ENCODE measurements at places on chromosomes 6 and 20. TPM values are rescaled to one million over a fixed set of nuclear protein-coding genes. Genes with fewer than 3 reads are reported as not detected.

GRCh38 chr6:111113336-111114086 is 26.2 kb downstream of the SLC16A10 start:
- no peaks in the 10 kb centered on the region for H3K27me3 ChIP-seq
- H3K36me3 ChIP-seq, result no peaks in the 10 kb centered on the region
- no peak overlapping the region for H3K4me3 ChIP-seq
- H3K4me1 ChIP-seq, result no peaks in the 10 kb centered on the region

- no peak overlapping the region for H3K4me3 ChIP-seq
- no peaks in the 10 kb centered on the region for H3K27me3 ChIP-seq
- DNase-seq, result no peak
- H3K4me1 ChIP-seq, result no peaks in the 10 kb centered on the region
- no peak overlapping the region for H3K27ac ChIP-seq
These were observed 416.6 kb downstream of the PREX1 start for GRCh38 chr20:48411245-48411644.

POPDC3 gene
- not detected for total RNA-seq

HIVEP1 gene
- total RNA-seq, result 17.4 TPM

DNA sequence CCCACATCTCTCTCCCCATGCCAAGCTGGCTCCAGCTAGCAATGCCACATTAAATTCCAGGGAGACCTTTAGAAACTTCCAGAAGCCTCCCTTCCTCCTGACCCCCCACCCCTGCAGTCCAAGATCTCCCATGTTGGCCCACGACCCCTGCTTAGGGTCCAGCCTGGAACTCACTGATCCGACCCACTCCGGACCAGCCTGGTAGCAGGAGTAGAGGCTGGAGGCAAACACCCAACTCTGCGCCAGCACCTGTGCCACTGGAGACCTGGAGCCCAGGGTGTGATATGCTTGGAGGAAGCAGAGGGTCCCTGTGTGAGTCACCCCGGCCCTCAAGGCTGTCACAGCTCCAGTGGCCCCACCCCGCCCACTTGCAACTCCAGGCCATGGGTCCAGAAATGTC is 3.3 kb upstream of the ULBP1 start:
- no peaks in the 10 kb centered on the region for H3K36me3 ChIP-seq
- no peak overlapping the region for H3K4me3 ChIP-seq
- H3K27ac ChIP-seq, result no peak overlapping the region
- no peaks in the 10 kb centered on the region for H3K4me1 ChIP-seq
- peaks cover 10% of the 10 kb centered on the region for H3K27me3 ChIP-seq

DNA sequence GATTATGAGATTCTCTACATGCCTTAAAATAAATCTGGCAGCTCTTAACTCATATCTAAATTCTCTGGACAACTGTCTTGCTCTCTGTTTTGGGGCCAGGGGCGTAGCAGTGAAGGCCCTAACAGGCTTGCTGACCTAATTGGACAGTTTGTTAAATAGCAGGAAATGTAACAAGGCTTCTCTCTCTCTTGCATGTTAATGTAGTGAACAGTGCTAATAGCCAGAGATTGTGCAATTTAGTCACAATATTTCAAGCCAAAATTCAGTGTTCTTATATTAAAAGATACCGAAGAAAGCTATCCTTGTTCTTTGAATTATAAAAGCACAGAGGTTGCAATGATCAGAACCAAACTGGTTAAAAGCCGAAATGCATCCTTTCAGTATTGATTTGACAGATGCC is 3.0 kb downstream of the PPP1R3D start:
- no peak for DNase-seq
- H3K36me3 ChIP-seq, result no peaks in the 10 kb centered on the region
- H3K4me1 ChIP-seq, result no peaks in the 10 kb centered on the region
- no peak overlapping the region for H3K27ac ChIP-seq

GRCh38 chr6:130889423-130889822 is 62.2 kb downstream of the SMLR1 start:
- DNase-seq, result no peak
- peaks cover 4% of the 10 kb centered on the region for H3K36me3 ChIP-seq
- no peak overlapping the region for H3K27ac ChIP-seq
- H3K4me1 ChIP-seq, result no peaks in the 10 kb centered on the region

GRCh38 chr6:137697267-137697938 is 169.7 kb upstream of the TNFAIP3 start:
- no peaks in the 10 kb centered on the region for H3K27me3 ChIP-seq
- DNase-seq, result no peak
- no peaks in the 10 kb centered on the region for H3K4me1 ChIP-seq
- H3K4me3 ChIP-seq, result no peak overlapping the region
